GF-D8 (cell line): ENCODE measurements at places on chromosomes 2 and 18.

DNA sequence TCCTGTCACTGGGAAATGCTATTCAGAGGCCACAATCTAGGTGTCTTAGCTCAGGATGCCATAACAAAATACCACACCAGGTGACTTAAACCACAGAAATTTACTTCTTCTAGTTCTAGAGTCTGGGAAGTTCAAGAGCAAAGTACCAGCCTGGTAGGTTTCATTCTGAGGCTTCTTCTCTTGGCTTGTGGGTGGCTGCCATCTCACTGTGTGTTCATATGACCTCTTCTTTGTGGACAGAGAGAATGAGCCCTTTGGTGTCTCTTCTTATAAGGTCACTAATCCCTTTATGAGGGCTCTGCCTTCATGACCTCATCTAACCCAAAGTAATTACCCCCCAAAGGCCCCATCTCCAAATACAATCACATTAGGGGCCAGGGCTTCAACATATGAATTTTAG is 57.3 kb downstream of the RHOB start:
- no peak for DNase-seq

DNA sequence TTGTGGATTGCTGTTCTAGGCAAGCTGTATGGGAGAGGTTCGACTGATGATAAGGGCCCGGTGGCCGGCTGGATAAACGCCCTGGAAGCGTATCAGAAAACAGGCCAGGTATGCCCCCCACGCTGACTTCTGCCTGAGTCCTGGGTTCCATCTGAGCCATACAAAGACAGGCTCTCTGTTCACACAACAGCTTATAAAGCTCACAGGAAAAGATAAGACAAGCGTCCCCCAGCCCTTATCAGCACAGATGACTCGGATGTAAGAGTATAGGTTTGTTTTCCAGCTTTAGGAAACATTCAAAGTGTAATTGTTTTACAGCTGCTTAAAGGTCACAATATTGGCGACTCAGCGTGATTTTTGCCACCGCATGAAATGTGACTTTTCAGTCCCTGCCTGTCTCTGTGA is 12.7 kb downstream of the CNDP2 start:
- no peak for DNase-seq

DNA sequence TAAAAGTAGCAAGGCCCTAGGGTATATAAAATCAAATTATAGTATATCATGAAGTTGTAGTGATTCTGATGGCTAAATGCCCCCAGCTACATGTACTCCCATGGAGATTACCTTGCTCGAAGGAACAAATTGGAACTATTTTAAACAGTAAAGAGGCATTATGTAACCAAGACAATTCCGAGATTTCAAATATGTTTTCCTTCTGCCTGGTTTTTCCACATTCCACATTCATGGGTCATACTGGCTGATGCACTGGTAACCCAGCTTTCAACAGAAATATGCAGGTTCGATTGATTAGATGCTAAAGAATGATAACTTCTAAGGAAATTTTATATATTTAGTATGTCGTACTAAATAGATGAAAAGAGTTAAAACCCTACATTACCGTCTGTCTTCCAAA is 62.3 kb upstream of the MGAT4A start:
- no peak for DNase-seq

DNA sequence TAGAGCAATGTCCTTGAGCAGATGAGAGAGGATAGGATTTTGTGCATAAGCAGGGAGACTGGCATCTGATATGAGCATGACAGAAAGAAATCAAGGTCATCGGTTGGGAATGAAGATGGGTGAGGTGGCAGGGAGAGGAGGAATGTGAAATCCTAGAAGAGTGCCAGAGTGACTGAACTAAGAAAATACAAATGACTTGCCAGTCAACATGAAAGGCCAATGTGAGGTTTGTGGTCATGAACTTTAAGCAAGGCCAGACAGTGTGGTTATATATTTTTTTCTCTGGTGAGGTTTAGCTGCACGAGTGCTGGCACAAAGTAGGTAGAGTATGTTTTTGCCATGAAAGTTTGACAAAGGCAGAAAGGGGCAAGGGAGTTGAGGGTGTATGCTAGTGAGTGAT is 21.2 kb downstream of the QPCT start:
- no peak for DNase-seq

DNA sequence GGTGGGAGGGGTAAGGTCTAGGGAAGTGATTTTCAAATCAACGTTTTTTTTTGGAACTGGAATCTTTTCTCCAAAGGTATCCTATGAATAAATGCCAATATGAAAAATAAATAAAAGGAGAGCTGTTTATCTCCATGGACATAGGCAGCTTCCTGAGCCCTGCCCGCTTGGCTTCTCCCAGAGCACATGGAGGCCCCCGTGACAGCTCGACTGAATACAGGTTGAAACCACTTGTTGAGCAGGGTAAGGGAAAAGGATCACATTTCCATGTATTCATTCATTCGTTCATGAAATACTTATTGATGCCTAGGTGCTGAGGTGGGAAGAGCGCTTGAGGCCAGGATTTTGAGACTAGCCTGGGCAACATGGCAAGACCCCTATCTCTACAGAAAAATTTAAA is 64.8 kb downstream of the MARCHF4 start:
- DNase-seq: no peak

DNA sequence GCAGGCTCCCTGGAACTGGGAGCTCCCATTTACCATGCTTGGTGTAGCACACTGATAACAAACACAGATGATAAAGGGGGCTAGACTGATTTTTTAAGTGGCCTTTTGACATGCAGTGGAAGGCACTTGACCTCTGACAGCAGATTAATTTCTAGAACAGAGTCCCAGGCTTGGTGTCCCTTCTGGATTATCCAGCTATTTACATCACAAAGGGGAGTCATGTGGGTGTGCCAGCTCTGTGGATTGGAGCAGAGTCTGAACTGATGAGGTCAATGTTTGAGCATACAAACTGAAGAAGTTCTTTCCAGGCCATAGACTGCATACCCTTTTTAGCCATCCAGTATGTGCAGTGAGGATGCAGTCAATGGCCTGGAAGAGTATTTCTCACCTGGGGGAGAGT is 31.5 kb upstream of the SIX2 start:
- DNase-seq: no peak

GRCh38 chr2:8531481-8531880 is 150.4 kb upstream of the ID2 start:
- DNase-seq: no peak

DNA sequence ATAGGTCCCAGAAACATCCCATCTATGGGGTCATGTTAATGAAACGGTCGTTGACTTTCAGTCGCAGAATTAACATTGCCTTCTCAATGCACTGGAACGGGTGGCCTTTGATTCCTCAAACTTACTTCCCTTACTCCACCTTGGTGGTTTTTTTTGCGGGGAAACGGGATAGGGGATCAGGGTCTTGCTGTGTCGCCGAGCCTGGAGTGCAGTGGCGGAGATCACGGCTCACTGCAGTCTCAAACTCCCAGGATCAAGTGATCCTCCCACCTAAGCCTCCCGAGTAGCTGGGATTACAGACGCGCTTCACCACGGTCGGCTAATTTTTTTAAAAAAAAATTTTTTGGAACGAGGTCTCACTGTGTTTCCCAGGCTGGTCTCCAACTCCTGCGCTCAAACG is 754 bp downstream of the ATG16L1 start:
- DNase-seq: no peak

DNA sequence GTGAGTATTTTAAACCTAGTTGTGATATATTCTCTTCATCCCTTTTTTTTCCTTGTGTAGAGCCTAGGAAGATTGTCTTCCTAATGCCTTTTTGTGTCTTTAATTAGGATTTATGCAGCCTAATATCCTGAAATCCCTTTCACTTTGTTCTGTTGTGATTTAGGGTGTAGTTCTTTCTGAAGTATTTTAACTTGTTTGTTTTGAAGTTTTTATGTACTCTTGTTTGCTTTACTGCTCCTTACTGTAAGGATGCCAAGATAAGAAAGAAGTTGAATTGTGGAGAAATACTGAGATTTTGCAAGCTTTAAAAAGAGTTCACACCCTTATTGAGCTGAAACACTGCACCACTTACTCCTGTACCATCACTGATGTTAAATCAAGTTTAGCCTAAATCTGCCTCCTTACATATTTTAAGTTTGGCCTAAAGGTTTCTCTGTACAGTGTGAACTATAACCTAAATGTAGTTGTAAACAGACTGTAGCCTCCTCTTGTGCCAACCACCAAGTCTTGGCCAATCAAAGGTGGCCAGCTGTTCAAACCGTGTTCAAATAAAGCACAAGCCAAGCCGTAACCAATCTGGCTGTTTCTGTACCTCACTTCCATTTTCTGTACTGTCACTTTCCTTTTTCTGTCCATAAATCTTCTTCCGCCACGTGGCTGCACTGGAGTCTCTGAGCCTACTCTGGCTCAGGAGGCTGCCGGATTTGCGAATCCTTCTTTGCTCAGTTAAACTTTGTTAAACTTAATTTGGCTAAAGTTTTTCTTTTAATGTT is 17.7 kb upstream of the ACOXL start:
- DNase-seq: no peak

DNA sequence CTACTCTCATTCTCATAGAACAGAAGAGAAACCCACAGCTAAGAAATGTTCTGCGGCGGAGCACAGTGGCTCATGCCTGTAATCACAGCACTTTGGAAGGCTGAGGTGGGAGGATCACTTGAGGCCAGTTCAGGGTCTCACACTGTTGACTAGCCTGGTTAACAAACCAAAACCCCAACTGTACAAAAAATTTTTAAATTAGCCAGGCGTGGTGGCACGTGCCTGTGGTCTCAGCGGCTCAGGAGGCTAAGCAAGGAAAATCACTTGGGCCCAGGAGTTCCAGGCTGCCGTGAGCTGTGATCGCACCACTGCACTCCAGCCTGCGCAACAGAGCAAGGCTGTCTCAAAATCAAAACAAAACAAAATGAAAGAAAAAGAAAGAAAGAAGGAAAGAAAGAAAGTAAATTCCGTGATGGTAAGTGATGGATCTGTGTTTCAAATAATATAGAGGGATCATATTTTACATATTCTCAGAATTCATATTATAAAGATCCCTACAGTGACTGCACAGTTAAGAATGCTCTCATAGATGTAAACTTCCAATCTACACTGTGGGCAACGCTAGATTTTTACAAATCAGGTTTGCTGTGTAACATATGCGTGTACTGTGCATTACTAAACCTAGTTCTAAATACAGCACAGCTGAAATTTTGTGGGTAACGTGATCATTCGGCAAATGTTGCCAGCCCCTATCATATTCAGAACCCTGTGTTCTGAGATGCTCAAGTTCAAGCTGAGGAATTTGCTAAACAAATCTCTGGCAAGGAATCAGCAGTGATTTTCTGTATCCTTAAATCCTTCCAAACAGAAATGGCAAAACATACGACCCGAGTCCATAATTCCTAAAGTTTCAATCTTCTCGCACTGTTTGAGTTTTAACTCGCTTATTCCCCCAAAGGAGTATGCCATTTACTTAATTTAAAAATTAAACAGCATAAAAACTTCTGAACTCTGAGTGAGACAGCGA is 1.2 kb upstream of the RAB12 start:
- no peak for DNase-seq
